ENCODE measurements at places on chromosomes 13 and 19.

DNA sequence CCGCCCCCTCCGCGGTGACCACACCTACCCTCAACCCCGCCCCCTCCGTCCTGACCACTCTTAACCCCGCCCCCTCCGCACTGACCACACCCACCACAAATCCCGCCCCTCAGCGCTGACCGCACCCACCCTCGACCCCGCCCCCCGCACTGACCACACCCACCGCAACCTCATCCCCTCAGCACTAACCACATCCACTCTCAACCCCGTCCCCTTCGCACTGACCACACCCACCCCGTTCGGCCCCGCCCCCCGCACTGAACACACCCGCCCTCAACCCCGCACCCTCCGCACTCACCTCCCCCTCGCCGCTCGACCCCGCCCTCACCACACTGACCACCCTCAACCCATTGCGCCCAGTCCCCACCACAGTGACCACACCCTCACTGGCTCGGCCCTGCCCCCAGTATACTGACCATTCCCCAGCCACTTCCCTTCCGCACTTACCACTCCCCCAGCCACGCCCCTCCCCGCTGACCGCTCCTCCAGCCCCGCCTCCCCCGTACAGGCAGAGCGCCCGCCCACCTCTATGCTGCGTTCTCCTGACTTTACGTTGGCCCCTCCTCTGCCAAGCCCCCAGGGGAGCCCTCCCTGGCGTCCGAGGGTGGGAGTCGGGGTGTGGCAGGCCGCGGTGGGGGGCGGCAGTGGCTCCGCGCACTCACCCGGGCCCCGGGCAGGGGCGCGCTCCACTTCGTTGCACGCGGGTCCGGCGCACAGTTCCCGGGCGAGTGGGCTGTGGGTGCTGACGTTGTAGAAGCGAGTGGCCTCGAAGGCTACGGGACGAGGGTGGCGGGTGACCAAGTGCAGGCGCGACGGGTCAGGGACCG is 8.4 kb downstream of the F2RL3 start:
- peak; percentile 77 for DNase-seq

DNA sequence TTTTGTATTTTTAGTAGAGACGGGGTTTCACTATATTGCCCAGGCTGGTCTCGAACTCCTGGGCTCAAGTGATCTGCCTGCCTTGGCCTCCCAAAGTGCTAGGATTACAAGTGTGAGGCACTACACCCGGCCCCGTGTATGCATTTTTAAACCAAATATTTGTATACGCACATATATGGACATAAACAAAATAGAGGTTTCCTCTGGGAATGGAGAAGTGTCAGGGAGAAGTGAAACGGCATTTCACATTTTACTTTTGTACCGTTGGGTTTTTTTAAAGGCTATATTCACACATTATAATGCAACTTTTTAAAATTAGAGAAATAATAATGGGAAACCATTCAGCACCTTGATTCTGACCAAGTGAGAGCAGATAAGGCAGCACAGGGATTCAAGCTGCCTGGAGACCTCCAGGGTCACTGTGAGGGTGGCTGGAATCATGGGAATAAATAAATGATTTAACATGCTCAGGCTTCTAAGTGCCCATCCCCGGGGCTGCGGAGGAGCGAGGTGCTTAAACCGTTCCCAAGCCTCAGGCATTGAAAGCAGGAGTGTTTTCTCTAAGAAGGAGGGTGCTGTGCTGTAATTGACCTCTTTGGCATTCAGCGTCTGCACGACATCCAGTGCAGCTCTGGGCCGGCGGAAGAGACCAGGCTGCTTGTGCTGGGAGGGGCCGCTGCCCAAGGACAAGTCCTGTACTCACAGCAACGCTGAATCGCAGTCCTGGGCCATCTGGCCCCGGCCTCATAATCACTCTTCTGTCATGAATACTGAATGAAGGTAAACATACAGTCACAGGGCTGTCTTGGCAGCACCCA is 24.7 kb downstream of the GPR42 start:
- no peak for DNase-seq

DNA sequence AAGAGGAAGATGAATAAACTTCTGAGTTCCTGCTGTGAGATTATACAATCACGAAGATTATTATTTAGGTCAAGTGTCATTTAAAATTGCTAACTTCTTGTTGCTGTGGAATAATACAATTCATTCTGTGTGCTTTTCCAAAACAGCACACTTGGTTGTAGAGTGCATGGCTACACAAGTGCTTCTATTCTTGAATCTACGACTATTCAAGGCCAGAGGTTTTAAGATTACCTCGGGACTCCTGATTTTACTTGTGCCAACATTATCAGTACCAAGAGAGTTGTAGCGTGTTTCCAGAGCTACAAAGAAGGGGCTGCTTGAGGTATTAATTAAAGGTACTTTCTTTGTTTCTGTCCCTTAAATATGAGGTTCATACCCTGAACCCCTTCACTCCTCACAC is 234.0 kb upstream of the PCDH9 start:
- DNase-seq = no peak

- no peak for DNase-seq
Measured at GRCh38 chr19:10519421-10519820, 2.2 kb upstream of the S1PR5 start.

- DNase-seq = no peak
Measured at GRCh38 chr19:44684892-44685863, 13.8 kb upstream of the CEACAM16 start.

DNA sequence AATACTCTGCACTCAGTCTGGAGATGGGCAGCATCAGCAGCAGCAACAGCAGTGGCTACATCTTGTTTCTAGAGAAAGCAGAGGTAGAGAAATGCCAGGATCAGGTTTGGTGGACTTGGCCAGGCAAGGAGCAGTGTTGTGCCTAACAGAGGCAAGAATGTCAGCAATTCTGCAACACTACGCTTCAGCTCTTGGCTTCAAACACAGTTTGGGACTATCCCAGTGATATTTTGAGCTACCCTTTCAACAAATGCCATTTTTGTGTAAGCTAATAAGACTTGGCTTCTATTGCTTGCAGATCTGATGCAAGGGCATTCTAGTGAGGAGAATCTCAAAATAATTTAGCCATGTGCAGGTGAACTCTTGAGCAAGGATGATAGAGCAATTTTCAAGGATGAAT is 271.3 kb downstream of the PCDH20 start:
- DNase-seq = no peak

- DNase-seq = no peak
Measured at GRCh38 chr13:50908371-50908770, 1.2 kb upstream of the RNASEH2B start.

GRCh38 chr13:50574731-50575130 is 268.8 kb downstream of the DLEU7 start:
- no peak for DNase-seq

- DNase-seq = no peak
Measured at GRCh38 chr13:102395174-102395573, 6.7 kb downstream of the FGF14 start.

- DNase-seq = no peak
Measured at GRCh38 chr19:6018786-6019185, 40.8 kb upstream of the RANBP3 start.

- DNase-seq = no peak
Measured at GRCh38 chr13:41960211-41960636, 685 bp downstream of the VWA8 start.

GRCh38 chr13:51581148-51581820 is 3.0 kb upstream of the WDFY2 start:
- DNase-seq = no peak

- no peak for DNase-seq
Measured at GRCh38 chr13:49657241-49657641, 28.9 kb downstream of the ARL11 start.

DNA sequence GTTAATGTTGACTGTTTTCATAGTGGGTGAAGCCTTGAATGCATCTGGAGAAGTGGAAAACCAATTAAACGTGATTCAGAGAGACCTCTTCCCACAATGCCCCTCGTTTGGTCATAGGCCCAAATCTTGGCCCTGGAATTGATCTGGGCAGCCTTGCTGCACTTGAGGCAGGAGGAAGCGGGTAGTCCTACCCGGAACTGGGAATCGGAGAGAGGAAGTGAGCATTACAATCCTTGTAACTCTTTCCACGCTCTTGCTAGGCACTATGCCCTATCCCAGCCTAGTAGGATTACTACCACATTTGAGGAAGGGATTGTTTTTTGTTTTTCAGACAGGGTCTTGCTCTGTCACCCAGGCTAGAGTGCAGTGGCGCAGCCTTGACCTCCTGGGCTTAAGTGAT is 3.6 kb downstream of the KCNK6 start:
- no peak for DNase-seq

DNA sequence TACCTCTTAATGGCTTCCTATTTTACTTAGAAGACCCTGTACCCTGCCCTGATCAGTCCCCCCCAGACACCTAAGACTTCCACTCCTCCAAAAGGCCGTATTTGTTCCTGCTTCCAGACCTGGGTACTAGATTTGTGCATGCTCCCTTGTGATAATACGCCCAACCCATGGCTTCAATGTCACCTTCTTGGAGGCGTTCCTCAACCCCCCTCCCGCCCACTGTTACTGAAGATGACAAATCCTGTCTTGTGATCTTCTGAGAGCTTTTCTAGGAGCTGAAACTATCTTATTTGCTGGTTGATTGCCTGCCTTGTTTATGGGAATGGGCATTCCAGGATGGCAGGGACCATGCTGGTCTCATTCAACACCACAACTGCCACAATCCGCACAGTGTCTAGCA is 9.4 kb downstream of the SLC25A23 start:
- DNase-seq = no peak

DNA sequence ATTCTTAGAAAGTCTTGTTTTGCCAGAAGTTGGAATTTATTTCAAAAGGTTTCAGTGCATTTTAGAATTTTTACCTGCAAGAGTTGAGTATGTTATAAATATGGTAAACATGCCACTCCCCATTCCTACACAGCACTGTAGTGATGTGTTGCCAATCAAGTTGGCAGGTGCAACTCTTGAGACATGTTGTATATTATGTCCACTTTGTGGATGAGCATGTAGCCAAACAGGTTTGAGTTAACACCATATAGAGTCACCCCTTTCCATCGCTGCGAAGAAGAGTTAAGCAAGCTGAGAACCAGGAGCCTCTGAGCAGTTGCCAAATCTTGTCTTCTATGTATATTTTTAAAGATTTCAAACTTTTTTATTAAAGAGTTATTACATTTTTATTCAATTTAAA is 359.8 kb downstream of the LMO7 start:
- no peak for DNase-seq

- no peak for DNase-seq
Measured at GRCh38 chr13:100502446-100502845, 86.1 kb downstream of the GGACT start.

- DNase-seq = no peak
Measured at GRCh38 chr13:40569024-40569350, 97.5 kb downstream of the FOXO1 start.

DNA sequence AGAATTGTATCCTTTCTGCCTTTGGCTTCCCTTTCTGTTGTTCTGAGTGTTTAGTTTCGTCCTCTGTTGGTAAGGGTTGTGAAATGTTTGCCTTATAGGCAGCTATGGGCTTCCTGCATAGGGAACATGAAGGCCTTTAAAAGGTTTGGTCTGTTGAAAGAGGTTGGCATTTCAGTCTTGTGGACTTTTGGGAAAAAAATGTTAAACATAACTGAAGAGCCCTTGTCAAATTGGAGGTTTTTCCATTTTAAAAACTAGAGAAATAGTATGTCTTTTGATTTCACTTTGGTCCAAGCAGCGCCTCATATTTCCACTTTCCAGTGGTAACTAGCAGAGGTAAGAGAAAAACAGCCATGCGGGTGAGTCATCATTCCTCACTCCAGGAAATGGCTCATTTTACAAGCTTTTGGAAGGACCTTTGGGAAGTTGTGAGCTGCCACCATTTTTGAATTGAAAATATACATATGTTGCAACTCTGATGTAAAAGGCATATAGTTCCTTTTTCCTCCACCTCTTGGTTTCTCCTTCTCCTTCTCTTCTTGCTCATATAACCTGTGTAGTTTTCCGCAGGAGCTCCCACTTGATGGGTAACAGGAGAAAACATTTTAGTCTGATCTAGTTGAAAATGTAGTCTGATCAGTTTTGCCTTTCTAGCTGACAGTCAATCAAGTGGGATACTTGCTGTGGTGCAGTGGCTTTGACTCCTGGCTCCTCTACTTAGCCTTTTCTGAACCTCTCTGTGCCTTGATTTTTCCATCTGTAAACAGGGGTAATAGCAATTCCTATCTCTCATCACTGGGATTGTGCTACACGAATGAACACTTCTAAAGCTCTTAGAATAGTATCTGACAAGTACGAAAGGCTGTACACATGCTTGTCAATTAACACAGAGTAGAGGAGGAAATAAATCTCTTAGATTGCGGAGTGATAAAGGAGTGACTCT is 23.0 kb downstream of the GPC6 start:
- DNase-seq = no peak

GRCh38 chr19:36423925-36424324 is 5.5 kb upstream of the ZFP82 start:
- no peak for DNase-seq

- DNase-seq = peak; percentile 29
Measured at GRCh38 chr13:78121459-78122348, 203.1 kb upstream of the EDNRB start.

DNA sequence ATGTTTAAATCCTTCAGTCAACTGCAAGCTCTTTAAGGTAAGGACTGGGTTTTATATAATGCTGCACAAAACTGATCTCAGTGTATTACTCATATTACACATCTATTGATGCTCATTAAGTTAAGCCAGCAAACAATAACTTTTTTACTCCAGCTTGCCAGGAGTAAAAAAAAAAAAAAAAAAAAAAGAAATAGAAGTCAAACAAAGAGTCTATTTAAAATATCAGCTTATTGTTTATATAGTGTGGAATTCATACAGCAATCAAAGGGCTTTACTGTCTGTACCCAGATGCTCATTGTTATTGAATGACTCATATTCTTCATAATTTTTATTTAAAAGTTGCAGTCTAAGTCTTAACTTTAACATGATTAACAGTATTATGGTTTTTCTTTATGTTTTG is 21.8 kb upstream of the KBTBD7 start:
- DNase-seq = no peak

DNA sequence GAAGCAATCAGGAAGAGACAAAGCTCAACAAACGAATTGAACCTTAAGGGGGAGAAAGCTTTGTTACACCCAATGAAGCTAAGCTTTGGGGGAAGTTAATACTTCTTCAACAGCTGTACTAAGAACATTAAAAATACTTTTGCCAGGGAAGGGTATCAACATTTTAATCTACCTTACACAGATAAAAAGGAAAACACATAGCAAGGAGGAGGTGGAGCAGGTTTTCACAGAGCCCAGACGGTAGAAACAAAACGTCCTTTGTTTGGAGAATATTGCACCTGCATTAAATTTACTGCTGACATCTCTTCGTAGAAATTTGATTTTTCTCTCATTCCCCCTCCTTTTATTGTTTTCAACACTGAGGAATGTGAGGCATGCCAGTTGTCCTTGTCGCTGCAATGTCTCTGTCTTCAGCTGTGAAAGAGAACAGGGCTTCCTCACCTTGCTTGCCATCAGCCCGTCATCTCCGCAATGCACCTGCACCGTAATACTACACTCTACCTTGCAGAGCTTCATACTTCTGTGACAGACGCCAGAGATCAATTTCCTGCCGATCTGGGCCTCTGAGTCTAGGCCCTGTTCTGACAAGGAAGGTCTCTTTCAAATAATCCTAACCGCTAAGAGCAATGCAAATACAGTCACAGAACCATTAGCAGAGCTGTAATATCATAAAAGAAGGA is 270.8 kb downstream of the SPRY2 start:
- no peak for DNase-seq
